Occipital lobe (tissue), 3 donors: ENCODE measurements at places on chromosomes 16 and 17. TPM values are rescaled to one million over a fixed set of nuclear protein-coding genes. Genes with fewer than 3 reads are reported as not detected.

Gene CACNG5
- total RNA-seq: 0.31 TPM

Gene OR1F1
- 0.78 TPM for total RNA-seq

Gene CCDC200
- not detected for total RNA-seq

Gene KRTAP9-2
- total RNA-seq: not detected

Gene PTX4
- not detected for total RNA-seq

Gene CD7
- not detected for total RNA-seq

Gene PPY
- not detected for total RNA-seq

Gene SCARF1
- total RNA-seq: 3.9 TPM

Gene CD300C
- 0.31 TPM for total RNA-seq

Gene GAS2L2
- 0.16 TPM for total RNA-seq

Gene SLC13A5
- not detected for total RNA-seq

Gene CACNG1
- total RNA-seq: 0.47 TPM

Gene ACAP1
- not detected for total RNA-seq

Gene KRTAP17-1
- total RNA-seq: not detected

Gene TBC1D3B
- 1.9 TPM for total RNA-seq

Gene AHSP
- 8.1 TPM for total RNA-seq

Gene CCDC154
- 0.16 TPM for total RNA-seq

Gene NFATC3
- total RNA-seq: 23.2 TPM

Gene PNPO
- 7.5 TPM for total RNA-seq

Gene TM4SF5
- total RNA-seq: not detected

Gene ATAD5
- total RNA-seq: 7.2 TPM

Gene TMEM98
- 35.6 TPM for total RNA-seq

Gene TP53TG3D
- not detected for total RNA-seq

Gene SPATA22
- total RNA-seq: 0.78 TPM

Gene UBE2I
- total RNA-seq: 42.7 TPM

Gene CTRB2
- total RNA-seq: not detected

Gene PPL
- 0.31 TPM for total RNA-seq

Gene CYGB
- 1.2 TPM for total RNA-seq

Gene TBC1D3H
- total RNA-seq: not detected

Gene ACSM2A
- not detected for total RNA-seq
